ENCODE measurements at places on chromosomes 1 and 21. TPM values are rescaled to one million over a fixed set of nuclear protein-coding genes. Genes with fewer than 3 reads are reported as not detected.

SEC16B gene
- total RNA-seq = 5.3 TPM

DNA sequence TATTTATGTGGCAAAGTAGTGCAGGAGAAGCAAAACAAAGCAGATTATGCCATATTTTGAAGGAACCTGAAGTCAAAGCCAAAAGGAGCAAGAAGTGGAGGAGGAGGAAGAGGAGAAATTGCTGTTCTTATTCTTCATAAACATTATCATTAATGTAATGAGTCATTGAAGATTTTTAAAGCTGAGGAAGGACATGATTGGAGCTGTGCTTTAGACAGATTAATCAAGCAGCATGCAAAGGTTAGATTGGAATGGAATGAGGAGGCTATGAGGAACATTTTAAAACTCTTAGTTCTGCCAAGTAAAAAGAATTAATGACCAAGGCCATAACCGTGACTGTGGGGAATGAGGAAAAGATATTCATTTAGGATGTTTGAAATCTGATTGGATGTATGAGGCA is 33.0 kb upstream of the HSD17B7 start:
- DNase-seq = no peak

SELP gene
- total RNA-seq = 3.1 TPM

DNA sequence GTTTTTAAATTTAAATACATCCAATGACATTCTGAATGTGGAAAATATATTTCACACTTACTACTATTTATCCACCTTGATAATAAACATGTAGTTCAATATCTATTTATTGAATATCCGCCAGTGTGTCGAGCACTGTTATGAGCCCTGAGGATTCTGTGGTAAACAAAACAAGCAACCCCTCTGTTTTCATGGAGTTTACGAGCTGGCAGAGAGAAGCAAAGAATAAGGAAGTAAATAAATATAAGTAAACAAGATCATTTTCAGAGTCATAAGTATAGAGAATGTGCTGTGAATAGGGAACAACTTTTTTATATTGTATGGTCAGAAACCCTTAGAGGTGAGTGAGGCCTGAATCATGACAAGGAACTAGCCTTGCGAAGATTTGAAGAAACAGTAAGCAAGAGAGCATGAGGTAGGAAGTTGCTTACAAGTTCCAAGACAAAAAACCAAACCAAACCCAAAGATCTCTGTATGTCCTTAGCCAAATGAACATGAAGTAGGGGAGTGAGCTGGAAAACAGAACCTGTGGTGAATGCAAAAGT is 6.4 kb upstream of the SERBP1 start:
- DNase-seq = no peak

TCHH gene
- 7.1 TPM for total RNA-seq

DNA sequence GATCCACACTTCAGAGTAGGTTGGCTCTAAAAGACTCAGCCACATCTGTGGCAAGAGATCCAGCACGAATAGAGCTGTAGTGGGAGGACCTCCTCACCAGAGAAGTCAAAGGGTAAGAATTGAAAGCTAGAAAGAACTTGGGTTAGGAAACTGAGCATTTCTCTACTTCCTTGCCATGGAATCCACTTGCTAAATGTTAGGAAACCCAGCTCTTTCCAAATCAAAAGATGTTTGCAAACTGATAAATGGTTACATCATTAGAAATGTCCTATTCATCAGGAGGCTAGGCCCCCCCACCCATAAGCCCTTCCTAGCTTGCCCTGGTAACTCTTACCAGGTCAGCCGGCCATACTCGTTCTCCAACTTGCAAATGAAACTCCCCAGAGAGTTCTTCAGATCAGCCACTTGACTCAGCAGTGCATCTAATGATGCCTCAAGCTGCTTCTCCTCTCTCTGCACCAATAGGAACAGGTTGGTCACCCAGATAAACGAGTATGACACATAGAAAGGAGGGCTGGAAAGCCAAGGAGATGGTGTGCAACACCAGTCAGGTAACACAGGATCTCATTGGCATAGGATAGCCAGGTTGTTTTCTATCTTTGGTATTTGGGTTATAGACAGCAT is 1.5 kb downstream of the MED8 start:
- DNase-seq = no peak

C1QA gene
- total RNA-seq = 890 TPM

GRCh38 chr1:59016390-59016789 is 232.5 kb upstream of the JUN start:
- no peak for DNase-seq

RNU1-1 gene
- total RNA-seq = 8,075 TPM

OR14A2 gene
- not detected for total RNA-seq

- no peak for DNase-seq
Observed at GRCh38 chr1:204513117-204513716, 3.0 kb upstream of the MDM4 start.

SPRR2F gene
- total RNA-seq = not detected

GRCh38 chr1:162028726-162029125 is 5.1 kb upstream of the OLFML2B start:
- DNase-seq = no peak

SLC45A1 gene
- 2.7 TPM for total RNA-seq

- DNase-seq = no peak
Observed at GRCh38 chr1:184072376-184072775, 20.8 kb downstream of the TSEN15 start.

GRCh38 chr1:230365723-230366307 is 60.3 kb downstream of the PGBD5 start:
- no peak for DNase-seq

DNA sequence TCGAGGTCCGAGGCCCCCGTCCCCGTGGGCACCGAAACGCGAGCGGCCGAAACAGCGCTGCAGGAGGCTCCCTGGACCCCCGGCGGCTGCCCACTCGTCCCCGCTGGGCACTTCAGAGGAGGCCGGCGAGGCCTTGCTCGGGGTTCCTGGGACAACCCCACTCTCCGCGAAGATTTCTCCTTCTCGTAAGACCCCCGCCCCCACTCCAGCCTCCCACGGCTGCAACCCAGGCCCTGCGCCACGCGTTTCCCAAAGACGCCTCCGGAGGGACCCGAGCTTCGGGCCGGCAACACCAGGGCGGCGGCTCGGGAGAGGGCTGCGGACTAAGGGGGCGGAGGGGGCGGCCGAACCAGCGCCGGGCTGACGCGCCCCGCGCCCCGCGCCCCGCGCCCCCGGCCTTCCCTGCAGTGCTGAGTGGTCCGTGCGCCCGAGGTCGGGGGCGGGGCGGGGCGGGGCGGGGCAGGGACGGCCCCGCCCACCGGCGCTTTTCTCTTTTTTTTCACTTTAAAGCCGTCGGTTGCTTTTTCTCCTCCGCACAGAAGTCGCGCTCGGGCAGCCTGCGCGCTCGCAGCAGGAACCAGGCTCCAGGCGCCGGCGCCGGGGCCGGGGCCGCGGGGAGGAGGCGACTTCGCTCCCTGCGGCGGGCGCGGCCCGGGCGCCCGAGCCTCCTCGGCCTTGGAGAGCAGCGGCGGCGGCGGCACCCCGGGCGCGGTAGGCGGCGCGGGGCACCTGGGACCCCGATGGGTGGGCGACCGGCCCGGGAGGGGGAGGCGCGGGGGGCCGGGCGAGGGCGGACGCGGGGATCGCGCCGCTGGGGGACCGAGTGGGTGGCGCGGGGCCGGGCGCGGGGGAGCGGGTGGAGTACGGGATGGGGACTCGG is at the start of gene SPSB1:
SPSB1 (plus strand) TSS at position 534 of the 880 bp plus-strand sequence. CDS start 62,998 bp downstream, outside the sequence.
- DNase-seq = peak; percentile 88

- peak; percentile 96 for DNase-seq
Observed at GRCh38 chr1:154404984-154405746, at the start of gene IL6R. TSS of gene IL6R (plus strand) at chr1:154405343. CDS start at chr1:154405630, 287 bp downstream.

GRCh38 chr1:211647711-211648121 is 27.7 kb downstream of the NEK2 start:
- no peak for DNase-seq

HNRNPU gene
- total RNA-seq = 279 TPM

DNA sequence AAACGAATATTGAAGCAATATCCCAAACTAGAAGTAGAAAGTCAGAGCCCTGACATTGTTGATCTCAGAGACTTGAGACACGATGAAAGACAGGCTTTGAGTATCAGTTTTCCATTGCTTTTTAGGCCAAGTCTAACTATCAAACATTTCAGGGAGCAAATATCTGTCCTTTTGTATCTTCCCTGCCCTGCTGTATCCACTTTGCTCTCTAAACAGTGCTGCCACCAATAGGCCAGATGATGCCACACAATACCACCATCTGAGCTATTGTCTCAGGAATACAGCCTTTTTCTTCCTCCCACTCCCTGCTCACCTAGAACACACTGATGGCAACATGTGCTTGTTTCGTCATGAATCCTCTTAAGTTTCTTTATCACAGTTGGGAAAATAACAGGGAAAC is 62.6 kb upstream of the SPAG17 start:
- DNase-seq = no peak

- no peak for DNase-seq
Observed at GRCh38 chr1:197981561-197981960, 64.4 kb downstream of the LHX9 start.

- no peak for DNase-seq
Observed at GRCh38 chr1:16015960-16016901, 1.6 kb downstream of the HSPB7 start.

KCTD3 gene
- 23.7 TPM for total RNA-seq

DNA sequence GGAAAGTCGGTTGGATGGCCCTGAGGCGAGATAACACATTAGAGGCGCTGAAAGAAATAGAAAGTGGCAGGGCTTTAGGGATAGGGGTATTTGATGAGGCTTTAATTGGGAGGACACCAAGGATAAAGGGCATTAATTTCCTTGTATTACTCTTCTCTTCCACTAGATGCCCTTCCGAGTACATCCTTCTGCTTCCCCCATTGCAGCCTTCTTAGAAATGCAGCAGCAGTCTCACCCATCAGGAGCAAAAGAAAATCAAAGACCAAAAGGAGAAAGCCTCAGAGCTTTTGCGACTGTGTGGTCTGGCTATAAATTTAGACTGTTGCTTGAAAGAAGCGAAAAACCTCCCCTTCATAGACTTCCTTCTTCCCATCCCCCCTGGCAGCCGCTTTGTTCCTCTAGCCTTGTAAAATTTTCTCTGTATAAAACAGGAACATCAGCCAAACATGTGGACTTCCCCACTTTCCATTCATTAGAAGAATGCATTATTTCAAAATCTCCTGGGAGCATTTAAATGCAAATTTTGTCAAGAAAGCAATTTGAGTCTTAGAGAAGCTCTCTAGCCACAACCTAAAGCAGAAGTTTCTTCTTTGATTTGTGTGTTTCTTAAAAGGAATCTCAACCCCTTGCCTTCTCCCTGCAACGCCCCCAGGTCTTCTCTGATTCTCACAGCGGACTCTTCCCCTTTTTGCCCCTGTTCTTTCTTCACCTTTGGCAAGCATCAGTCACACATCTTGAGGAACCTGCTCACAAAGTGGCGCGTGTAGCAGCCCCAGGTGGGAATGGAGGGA is 76.6 kb downstream of the NDUFS5 start:
- no peak for DNase-seq

DNA sequence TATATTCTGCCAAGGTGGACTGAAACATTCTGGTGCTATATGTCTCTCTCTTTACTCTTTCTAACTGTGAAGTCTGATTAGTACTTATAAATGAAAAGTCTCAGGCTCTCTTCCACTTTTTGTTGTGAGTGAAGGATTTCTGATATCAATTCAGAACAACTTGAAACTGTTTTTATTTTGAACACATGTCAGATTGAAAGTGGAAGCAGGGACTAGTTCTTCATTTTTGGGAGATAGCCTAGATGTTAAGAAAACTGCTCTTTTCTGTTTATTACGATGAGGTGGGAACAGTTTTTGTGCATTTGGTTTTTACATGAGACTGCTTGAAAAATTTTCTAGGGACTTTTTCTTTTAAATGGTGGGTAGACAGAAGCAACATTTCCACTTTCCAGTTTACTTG is 14.5 kb upstream of the GBP3 start:
- no peak for DNase-seq

C1orf94 gene
- total RNA-seq = not detected

DNA sequence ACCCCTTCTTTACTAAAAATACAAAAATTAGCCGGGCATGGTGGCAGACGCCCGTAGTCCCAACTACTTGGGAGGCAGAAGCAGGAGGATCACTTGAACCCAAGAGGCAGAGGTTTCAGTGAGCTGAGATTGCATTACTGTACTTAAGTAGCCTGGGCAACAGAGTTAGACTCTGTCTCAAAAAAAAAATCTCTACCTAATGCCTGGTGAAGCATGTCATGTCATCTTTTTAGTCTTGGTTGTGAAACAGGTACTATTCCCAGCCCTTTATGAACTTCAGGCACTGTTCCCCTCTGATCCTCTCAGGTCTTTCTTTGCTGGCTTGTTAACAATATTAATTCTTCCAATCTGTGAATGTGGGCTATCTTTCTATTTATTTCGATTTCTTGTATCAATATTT is 22.1 kb downstream of the PRRC2C start:
- DNase-seq = no peak

EFHD2 gene
- 131 TPM for total RNA-seq

POU3F1 gene
- total RNA-seq = 0.38 TPM

GRCh38 chr1:155032886-155033285 is 695 bp downstream of the DCST2 start:
- DNase-seq = no peak

DNA sequence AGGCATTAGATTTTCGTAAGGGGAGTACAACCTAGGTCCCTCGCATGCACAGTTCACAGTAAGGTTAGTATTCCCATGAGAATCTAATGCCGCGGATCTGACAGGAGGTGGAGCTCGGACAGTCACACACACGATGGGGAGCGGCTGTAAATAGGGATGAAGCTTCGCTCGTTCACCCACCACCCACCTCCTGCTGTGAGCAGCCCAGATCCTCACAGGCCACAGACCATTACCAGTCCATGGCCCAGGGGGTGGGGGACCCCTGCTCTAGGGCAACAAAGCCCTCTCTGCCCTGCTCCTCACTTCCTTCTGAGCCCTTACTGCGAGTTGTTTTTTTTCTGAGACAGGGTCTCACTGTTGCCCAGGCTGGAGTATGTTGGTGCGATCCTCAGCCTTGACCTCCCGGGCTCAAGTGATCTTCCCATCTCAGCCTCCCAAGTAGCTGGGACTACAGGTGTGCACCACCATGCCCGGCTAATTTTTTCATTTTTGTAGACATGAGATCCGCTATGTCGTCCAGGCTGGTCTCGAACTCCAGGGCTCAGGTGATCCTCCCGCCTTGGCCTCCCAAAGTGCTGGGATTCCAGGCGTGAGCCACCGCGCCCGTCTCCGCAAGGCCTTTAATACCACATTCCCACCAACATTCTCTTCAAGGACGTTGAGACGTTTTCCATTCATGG is 21.3 kb downstream of the TRPM2 start:
- DNase-seq = no peak
